ENCODE measurements at places on chromosomes 1 and 21.

- no peak for DNase-seq
Observed at GRCh38 chr1:41617336-41617735, 132.9 kb upstream of the EDN2 start.

GRCh38 chr1:1892079-1892762 is 1.3 kb upstream of the GNB1 start:
- no peak for DNase-seq

DNA sequence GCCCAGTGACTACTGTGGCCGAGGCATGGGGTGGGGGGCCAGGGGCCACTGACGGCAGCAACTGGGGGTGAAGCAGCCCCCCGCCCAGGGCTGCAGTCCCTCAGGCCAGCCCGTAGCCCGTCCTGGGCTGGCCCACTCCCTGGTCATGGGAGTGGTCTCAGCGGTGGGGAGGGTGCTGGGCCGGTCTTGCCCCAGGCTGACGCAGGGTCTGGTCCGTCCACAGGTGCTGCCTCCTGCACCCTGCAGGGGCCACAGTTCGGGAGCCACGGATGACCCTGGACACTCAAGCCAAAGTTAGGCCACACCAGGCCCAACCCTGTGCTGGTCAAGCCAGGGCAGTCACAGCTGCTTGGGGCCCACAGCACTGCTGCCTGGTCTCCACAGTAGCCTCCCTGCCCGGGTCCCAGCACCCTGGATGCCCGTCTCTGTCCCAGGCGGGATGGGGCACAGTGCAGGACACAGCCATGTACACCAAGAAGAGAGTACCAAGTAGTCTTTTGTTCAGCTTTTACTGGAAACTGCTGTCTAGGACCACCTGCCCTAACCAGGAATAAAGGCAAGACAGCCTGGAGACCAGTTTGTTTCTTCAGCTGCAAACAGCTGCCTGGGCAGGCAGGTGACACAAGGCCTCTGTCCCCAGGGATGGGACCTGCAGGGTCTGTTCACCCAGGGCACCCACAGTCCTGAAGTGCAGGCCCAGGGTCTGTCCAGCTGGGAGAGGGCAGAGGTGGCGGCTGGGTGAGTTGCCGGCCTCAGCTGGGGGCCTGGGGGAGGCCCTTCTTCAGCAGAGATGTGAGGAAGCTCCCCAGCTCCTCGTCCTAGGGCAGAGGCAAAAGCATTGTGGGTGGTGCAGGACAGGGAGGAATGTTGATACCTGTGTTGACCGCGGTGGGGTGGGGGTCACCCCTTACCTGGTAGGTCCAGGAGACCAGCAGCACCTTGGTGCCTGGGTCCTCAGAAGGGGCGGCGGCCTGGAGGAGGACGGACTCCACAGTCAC is 3.0 kb downstream of the PUSL1 start:
- DNase-seq: no peak

DNA sequence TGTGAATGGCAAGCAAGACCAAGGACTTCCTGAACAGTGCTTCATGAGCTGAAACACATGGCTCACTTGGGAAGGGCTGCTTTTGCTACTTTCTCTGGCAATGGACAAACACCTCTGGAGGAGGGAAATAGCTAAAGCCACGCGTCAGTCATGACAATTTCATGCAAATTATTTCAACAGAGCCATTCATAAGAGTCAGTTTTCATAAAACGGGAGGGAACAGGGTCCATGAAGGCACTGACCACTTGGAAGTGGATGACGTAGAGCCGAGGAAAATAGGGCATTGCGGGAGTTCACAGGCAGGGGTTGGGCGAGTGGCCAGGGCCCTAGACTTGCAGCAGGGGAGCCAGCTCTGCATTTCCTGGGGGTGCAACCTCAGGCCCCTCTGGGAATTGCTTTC is 43.9 kb downstream of the SDC3 start:
- no peak for DNase-seq

DNA sequence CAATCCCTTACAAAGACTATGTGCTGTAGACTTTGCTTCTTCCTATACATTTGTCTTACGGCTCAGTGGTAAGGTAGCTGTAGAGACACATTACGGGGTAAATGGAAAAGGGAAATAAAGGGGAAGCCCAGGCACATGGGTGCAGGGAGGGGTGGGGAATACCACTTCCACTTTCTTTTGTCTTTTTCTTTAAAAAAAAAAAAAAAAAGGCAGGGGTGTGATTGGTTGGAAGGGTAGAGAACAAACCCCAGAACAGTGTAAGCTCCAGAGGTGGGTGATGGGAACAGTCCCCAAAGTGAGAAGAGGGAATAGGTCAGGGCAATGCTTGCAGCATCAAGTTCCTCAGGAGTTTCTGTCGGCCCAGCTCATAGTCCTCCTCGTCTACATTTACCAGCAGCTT is 3.9 kb downstream of the NIT1 start:
- no peak for DNase-seq

DNA sequence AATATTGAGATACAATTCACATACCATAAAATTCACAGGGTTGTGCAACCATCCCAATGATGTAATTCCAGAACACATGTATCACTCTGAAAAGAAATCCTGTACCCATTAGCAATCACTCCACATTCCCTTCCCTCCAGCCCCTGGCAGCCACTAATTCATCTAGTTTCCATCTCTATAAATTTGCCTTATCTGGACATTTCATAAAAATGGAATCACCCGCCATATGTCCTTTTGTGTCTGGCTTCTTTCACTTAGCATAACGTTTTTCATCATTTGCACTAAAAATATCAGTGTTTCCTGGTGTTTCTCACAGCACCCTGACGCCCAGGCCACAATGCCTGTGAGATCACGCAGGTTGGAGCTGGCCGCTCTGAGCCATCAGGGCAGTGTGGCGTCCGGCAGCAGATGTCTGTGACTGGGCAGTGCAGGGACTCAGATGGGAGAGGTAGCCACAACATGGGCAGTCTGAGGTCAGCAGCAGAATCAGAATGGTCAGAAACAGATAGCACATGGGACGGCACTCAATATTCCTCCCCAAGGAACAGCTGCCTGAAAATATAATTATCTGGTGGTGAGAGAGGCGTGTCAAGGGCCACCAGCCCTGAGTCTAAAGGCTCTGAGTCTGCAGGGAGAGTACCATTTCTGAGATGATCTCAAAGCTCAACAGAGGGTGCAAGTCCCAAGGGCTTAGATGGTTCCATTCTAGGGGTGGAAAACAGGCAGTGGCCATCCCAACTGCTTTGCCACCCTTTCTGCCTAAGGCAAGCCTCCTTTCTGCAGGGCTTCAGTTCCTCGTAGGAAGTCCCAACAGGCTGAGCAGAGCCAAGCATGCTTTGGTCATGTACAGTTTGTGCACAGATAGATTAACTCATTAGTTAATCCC is 129.4 kb upstream of the EDN2 start:
- DNase-seq: peak; percentile 79

GRCh38 chr1:110087812-110088738 is 17.6 kb upstream of the ALX3 start:
- DNase-seq: peak; percentile 68

- DNase-seq: no peak
Observed at GRCh38 chr1:23352096-23352695, 8.1 kb upstream of the HNRNPR start.

DNA sequence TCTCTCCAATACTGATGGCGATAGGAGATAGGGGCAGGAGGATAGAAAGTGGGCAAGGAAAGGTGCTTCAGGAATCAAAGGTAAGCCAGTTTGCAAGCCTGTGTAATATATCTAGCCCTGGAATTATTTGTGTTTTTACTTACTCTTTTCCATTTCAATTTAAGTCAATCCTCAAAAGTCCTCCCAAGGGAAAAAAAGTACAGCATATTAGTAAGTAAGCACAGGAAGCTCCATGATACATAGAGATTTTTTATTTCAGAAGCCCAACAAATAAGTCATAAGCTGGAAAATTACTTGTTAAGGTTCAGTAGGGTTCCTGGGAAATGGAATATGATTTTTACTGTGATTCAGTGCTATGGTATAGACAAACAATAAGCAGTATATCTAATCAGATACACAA is 337.7 kb upstream of the DUSP10 start:
- DNase-seq: no peak

DNA sequence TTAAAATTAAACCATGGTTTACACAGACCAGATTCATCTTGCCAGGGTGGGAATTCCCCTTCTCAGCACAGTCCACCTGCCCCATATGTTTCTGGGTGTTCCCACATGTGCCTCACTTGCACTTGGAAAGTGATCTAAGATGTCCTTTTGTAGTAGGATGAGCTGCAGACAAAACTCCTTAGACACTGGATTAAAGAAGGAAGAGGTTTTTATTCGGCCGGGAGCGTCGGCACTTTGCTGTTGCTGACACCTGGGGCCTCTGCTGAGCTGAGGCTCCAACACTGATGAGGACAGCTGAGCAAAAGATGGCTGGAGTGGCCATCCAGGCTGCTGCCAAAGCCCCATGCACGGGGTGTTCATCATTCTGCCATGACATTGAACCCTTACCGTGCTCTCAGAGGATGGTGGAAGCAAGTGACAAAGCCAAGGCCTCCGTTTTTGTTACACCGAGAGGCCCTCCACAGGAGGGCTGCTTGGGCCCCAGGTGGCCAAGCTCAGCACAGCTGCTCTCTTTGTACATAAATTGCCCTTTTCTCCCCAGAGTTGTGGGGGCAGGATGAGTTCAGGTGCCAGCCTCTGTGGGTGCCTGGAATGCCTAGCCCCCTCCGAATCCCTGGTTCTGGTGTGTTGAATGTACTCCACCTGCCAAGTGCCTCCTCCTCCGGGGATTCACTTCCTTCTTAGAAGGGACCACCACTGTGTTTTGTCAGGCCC is 7.3 kb upstream of the ACOT11 start:
- DNase-seq: no peak

GRCh38 chr1:230611878-230612235 is 30.4 kb upstream of the COG2 start:
- DNase-seq: no peak

DNA sequence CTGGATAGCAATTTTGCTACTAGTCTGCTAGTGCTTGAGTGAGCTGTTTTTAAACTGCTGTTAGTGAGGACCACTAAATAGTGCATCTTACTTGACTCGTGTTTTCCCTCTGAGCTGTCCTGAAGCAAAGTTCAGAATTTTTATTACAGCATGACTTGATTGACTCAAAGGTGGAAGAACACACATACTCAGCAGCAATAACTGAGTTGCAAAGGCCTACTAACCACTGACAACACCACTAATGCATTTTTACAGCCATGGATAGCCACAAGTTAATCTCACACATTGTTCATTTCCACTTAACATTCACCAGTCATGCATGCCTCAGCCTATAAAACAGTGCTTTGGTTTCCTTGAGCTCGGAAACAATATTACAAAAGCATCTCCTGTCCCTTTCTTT is 148.7 kb downstream of the RUNX1 start:
- DNase-seq: peak; percentile 31

DNA sequence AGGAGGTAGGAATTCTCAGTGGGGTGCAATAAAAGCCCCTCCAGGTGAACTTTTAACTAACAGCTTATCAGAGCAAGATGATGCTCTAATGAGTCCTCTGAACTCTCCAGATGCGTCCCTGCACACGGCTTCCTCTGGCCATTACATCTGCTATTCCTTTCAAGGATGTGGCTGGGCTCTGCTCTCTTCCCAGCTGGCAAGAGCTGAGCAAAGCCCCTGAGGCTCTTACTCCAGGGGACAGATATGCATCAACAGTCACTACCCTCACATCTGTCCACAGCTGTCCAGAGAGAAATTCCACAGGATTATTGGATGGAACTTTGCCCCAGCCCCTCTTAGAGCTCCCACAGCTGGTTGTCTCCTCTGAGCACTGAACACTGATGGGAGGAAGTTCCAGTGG is 267.8 kb downstream of the C1orf94 start:
- no peak for DNase-seq

DNA sequence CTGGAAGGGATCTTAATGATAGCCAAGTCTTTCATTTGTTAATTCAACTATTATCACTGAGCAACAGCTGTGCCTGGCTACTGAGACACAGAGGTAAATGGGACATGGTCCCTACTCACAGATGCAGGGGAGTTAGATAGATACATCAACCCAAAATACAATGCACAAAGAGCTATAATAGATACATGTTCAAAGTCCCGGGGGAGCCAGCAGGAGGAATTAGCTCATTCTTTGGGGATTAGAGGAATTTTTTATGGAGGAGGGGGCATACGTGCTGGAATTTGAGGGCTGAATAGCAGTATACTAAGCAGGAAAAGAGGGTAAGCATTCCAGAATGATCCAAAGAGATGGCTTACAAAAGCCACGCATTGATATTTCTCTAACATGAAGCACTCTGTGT is 34.6 kb downstream of the C8B start:
- no peak for DNase-seq

- DNase-seq: no peak
Observed at GRCh38 chr1:167244244-167244643, 23.6 kb downstream of the POU2F1 start.

DNA sequence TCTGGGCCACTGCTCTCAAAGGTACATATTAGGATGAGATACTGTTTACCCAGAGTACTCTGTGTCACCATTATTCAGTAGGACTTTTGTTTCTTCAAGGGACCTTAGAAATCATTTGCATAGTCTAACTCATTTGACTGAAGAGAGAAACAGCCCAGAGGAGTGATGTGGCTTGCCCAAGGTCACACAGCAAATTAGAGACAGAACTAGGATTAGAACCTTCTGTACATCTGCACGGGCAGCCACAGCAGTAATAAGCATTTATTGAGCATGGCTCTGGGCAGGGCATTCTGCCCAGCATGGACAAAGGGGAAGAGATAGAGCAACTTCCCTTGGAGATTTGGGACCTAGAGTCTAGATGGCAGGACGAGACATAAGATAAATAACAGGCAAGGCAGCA is 5.7 kb upstream of the NHLH1 start:
- no peak for DNase-seq

GRCh38 chr1:165823552-165824268 is 3.7 kb upstream of the UCK2 start:
- DNase-seq: no peak

GRCh38 chr1:193677874-193678273 is 491.5 kb upstream of the B3GALT2 start:
- no peak for DNase-seq

DNA sequence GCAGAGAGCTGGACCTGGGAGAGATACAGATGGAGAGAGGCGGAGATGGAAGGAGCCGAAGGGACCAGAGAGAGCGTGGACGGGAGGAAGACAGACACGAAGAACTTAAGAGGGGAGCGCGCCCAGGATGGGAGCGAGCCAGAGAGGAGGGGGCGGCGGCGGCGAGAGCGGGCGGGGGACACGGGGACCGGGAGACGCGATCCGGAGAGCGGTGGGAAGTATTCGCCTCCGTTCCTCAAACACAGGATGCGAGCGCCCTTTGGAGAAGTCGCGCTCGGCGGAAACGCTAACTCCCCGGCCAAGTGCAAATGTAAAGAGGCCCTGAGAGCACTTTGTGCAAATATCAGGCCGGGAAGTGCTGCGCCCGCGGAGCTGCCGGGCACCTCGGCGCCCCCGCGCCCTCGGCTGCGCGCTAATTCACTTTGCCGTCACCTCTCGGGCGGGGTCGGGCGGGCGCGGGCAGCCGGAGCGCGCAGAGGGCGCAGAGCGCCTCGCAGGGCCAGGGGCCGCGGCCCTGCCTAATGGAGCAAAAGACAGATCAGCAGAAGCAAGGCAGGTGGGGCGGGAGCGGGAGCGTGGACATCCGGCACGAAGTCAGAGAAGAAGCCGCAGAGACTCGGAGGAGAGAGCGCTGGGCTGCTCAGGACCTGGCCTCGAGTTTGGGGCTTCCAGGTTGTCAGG is 281.2 kb downstream of the RRAGC start:
- no peak for DNase-seq

All from EL (cell line).